ENCODE measurements at places on chromosomes 3 and 15. TPM values are rescaled to one million over a fixed set of nuclear protein-coding genes. Genes with fewer than 3 reads are reported as not detected.

- ATAC-seq: no peak
Observed at GRCh38 chr3:62057339-62058047, 315.9 kb downstream of the FEZF2 start.

DNA sequence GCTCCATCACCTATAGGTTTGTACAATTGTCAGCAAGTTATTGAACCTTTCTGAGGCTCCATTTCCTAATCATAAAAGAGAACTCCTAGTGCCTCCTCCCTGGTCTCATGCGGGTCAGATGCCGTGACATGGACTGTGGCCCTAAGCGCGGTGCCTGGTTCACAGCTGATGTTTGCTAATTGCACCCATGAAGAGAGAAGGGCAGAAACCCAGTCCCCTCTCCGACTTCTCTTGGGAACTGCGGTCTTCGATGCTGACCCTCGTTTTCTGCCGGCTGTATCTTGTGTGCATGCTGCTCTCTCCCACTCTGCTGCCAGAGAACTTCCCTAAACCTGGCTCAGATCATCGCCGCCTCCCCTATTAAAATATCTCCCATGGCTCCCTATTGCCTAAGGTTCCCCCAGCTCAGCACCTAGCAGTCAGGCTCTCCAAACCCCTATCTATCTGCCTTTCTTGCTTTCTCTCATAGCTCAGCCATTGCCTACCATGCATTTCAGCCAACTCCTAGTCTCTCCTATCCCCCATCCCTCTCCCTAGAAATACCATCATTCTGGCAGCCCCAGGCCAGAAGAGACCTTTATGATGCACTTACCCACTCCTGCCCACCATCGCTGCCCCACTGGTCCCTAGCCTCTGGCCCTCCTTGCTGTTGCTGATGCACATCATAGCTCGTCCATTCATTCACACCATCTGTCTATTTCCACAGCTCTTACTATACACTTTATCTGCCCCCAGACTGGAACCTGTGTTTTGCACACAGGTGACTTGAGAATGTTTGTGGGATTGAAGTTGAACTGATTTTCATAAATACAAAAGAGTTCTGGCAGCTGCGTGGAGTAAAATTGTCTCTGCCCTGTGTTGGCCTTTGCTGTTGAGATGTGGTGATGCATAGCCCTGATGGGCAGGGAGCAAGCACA is 6.6 kb downstream of the ISG20 start:
- ATAC-seq: no peak

Gene CATSPER2
- total RNA-seq: 4.5 TPM

- ATAC-seq: no peak
Observed at GRCh38 chr3:124833710-124834332, 53.3 kb downstream of the ITGB5 start.

DNA sequence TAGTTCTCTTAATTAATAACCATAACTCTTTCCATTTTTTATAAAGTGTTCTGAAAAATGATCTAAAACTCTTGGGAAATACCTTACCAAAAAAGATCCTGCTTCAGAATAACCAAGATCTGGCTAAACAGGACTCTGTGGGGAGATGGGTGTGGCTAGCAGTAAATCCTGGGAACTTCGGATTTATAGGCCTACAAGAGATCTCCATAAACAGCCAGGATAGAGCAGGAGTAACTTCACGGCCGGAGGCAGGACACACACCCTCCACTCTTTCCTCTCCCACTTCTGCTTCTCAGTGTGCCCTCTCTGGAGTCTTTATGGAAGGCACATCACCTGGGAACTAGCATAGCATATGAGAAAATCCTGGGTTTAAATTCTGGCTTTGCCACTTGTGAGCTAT is 309.4 kb upstream of the SOX2 start:
- no peak for ATAC-seq

DNA sequence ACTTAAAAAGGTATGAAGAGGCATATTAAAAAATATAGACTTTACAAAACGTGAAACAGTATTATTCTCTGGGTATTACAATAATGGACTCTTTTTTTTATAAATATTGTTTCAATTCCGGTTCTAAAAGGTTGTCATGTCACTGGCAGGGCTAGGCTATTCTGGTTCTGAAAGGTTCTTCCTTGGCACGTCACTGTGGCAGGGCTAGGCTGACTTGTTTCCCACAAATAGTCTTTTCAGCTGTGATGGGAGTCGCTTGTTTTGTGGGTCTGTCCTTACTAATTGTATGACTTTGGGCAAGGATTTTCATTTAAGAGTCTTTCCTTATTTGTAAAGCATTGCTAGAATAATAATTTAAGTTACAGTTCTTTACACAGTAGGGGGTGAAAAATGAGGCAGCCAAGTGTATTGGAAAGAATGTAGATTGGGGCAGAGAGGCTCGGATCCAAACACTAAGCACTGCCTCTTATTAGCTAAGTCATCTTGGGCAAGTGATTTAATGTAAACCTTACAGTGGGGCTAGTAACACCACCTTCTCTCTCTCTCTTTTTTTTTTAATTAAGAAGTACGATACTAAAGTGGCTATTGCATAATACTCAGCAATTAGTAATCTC is 12.4 kb upstream of the MELTF start:
- no peak for ATAC-seq

Gene CEMIP
- total RNA-seq: 5.3 TPM

DNA sequence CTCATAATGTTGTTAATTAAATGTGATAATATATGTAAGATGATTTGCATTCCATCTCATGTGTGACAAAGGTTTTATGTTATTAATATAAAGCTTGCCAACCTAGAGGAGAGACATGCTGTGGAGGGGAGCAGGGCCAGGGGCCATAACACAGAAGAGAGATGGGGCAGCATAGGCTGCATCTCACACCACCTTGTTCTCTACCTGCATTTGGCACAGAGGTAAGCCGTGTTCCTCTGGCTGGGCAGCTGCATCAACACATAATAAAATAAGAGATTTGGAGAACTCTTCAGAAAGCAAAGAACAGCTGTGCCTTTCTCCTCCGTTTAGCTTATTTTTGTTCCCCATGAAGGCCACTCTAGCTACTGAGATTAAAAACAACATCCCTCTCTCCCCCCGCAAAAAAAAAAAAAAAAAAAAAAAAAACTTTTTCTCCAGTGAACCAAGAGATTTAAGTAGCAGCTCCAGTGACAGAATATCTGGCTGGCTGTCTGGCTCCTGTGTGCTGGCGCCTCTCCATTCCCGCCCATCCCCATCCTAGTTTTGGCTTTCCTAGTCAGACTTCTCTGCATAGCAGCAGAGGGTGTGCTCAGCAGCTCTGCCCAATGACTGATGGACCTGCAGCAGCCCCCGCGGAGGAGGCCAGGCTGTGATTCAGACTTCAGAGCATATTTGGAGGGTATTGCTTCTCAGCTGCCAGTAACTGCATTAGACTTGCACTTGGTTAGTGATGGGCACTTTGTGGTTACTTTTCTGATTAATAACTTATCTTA is 52.2 kb upstream of the STXBP5L start:
- peak; percentile 100 for ATAC-seq

DNA sequence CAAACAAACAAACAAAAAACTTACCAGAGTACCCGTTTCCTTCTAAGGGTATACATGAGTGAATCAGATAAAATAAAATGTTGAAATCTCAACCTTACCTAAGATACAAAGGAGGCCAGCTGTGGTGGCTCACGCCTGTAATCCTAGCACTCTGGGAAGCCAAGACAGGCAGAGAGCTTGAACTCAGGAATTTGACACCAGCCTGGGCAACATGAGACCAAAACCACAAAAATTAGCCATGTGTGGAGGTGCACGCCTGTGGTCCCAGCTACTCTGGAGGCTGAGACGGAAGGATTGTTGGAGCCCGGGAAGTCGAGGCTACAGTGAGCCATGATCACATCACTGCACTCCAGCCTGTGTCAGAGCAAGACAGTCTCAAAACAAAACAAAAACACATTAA is 11.0 kb upstream of the FAM219B start:
- no peak for ATAC-seq

DNA sequence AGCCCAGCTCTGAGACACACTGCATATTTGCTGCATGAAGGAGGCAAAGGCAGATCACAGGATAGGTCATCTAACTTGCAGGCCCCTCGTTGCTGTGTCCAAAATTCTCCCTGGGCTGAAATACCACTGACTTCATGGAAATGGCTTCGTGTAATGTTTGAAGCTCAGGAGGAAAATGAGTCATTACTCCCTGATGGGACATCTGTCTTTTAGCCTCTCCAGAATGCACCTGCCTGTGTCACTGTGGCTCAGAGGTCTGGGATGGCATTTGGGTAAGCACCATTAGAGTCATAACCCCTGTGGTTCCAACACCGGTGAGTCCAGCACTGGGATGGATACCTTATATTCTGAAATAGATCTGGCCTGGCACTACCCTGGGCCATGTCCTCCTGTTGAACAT is 51.5 kb downstream of the IL12A start:
- ATAC-seq: no peak

GRCh38 chr15:81483496-81483895 is 109.5 kb upstream of the TMC3 start:
- ATAC-seq: no peak

Gene NEK10
- total RNA-seq: 22.6 TPM

GRCh38 chr15:34999906-35000305 is 11.8 kb upstream of the ZNF770 start:
- no peak for ATAC-seq

DNA sequence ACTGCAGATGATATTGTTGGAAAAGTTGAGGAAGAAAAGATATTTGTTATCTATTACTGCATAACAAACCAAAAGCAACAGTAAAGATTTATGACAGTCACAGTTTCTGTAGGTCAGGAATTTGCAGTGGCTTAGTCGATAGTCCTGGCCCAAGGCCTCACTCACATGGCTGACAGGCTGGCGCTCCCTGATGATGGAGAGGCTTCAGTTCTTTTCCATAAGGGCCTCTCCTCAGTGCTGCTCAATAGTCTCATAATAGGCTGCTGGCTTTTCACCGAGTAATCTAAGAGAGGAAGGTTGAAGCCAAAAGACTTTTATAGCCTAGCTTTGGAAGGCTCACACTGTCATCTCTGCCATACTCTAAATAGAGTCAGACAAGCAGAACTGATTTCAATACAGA is 17.7 kb downstream of the IREB2 start:
- peak; percentile 89 for ATAC-seq

DNA sequence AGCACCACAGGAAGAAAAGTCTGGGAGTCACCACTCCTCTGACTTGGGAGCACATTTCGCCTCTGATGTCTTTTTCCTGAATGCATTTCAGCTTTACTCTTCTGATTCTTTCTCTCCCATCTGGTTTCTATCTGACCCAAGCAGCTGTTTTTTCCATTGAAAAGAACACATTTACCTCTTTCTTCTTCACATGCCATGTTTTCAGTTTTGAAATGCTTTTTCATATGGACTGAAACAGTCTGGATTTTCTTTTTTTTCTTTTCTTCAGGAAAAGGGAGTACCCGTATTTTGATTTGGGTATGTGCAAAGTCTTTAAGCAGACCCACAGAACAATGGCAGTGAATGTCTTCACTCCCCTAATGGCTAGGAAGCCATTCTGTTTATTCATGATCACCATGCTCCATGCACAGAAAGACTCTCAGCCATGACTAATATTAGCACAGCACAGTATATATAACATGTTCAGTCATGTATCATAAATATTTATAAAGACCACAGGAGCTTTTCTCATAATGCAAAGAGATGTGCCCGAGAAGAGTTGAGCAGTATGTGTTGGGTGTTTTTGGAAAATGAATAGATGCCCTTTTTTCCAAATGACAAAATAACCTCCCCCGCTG is 82.7 kb upstream of the LRIG1 start:
- peak; percentile 41 for ATAC-seq

Gene LINGO1
- 37.3 TPM for total RNA-seq

Gene FMN1
- total RNA-seq: 2.2 TPM

Gene CPNE9
- 0.14 TPM for total RNA-seq

Gene IL12A
- 0.34 TPM for total RNA-seq

- ATAC-seq: no peak
Observed at GRCh38 chr15:66704803-66705153, 2.7 kb downstream of the SMAD6 start.

Gene SPINK8
- total RNA-seq: not detected

DNA sequence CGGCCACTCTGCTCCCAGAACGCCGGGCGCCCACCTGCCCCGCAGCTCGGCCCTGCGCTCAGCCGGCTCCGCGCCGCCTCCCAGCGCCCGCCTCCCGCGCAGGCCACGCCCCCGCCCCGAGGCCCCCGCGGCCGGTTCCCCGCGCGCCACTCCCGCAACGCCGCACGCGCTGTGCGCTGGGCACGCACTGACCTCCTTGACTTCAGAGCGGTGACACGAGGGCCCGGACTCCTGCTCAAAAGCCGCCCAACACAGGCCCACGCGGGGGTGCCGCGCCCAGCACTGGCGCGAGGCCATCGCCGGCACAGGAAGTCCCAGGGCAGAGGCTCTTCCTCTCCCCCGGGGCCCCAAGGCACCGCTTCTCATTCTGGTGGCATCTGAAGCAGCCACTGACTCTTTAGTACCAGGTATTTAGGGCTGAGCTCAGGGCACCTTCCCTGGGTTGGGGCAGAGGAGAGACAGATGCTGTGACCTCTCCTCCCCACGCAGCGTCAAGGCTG is 12.4 kb downstream of the TNK2 start:
- ATAC-seq: peak; percentile 55

DNA sequence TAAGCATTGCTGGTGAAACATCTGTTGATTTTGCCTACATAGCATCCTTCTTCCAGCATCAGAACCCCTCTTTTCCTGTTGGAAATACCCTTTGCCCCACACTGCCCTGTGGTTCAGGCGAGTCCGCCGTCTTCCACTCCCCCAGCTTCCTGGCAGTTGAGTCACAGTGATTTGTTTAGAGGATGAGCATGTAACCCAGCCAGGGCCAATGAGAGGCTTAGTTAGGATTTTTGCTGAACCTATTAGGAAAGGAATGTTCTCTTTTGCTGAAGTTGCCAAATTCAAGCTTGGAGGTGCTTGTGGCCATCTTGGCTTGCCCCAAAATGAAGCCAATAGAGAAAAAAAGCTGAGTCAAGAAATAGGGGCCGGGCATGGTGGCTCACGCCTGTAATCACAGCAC is 19.0 kb upstream of the MEX3B start:
- ATAC-seq: no peak

Gene EOMES
- total RNA-seq: 0.44 TPM

Data from motor neuron (in vitro differentiated cells).